D721Med (cell line): ENCODE measurements at places on chromosomes 1 and 21.

DNA sequence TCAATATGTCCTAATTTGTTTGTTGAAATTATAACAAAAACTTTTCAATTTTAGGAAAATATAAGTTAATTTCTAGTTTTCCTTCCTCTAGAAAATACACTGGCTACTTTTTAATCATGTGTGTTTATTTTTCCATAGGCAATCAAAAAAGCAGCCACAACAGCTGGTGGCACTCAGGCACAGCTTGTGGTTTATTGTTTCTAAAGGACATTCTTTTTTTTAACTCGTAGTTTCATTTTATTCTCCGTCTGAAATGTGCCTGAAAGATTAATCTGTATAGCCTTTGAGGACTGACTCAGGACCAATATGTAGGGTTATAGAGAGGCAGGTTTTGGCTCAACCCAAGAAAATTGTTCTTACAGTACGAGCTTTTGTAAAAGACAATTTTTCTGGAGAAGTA is 20.7 kb upstream of the STX12 start:
- DNase-seq, result no peak

DNA sequence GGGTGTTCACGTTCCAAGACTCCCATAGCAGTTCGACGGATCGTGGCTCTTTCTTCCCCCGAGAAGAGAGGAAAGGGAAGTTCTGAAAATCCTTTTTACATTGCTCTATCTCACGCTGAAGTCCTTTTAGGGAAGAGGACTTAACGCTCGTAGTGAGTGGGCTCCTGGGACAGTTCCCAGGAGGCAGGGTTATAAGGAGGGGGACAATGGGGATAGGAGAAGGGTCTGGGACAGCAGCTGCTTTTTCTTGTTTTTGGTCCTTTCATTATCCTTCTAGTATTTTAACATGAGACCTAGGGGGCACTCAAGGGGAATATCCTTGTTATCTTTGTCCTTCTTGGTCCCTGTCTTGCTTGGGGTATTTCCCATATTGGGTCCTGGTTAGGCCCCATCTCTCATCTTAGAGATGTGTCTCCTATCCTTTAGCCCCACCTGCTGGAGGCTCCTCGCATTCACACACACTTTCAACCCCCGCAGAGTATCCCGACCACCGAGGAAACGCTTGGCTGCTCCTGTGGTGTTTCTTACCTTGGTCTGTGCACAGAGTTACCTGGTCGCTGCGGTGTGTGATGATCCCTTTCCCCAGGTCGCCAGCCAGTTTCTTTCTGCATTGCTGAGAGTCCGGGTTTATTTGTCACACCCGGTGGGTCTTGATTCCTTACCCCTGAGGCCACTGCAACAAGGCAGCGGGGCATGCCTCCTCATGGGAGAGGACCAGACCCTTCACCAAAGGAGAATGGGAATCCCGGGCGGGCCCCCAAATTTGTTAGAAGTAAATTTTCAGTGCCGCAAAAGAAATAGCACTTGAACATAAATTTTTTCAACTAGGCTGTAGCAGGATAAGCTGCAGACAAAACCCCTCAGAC is 29.7 kb downstream of the SCCPDH start:
- no peak for DNase-seq

GRCh38 chr1:155003766-155004351 is 1.3 kb downstream of the ZBTB7B start:
- DNase-seq, result no peak

DNA sequence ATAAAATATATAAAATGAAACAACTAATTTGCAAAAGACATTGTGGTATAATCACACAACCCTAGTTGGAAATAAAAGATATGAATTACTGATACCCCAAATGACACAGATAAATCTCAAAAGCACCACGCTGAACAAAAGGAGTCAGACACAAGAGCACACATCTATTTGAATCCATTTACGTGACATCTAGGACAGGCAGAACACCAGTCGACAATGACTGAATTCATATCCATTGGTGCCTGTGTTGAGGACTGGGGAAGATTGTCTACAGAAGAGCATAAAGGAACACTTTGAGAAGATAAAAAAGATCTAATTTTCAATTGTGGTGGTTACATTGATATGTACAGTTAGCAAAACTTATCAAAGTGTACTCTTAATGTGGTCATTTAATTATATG is 874.1 kb downstream of the LTN1 start:
- no peak for DNase-seq

- DNase-seq, result no peak
These were observed 497 bp upstream of the C1orf115 start for GRCh38 chr1:220689666-220690065.

DNA sequence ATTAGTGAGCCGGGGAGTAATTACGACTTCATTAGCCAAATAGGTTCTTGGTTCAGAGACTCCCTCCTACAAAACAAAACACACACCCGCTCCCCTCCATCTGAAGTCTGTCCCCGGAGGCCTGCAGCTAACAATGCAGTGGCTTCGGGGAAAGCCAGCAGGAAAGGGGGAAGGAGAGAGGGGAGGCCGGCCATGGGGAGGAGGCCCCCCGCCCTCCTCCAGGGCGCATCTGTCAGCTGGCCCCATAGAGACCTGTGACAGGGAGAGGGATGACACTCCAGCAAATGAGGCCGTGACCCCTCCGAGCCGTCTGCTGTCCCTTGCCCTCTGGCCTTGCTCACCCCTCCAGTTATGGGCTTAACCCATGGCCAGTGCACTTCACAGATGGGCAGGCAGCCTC is 12.1 kb upstream of the CNTN2 start:
- peak; percentile 94 for DNase-seq

GRCh38 chr1:176643536-176643935 is 180.6 kb downstream of the PAPPA2 start:
- no peak for DNase-seq

DNA sequence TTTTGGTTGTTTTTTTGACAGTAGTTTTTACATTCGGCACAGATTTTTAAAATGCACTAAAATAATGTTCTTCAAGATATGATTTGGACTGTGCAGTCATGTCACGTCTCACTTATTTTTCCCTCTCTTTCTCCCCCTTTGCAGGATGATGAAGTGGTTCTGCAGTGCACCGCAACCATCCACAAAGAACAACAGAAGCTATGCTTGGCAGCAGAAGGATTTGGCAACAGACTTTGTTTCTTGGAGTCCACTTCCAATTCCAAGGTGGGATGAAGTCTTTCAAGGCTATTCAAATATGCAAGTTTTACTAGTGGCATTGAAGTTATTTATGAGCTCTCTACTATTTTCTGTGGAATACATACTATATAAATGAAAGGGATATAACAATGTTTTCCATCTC is 228.4 kb downstream of the RYR2 start:
- DNase-seq, result no peak
